ENCODE measurements at places on chromosomes 16 and 17.

GRCh38 chr17:43021741-43022512 lies at the start of gene VAT1:
Gene VAT1 (minus strand): TSS chr17:43022385. CDS start chr17:43022322, 63 bp downstream.
- DNase-seq = peak; percentile 70

GRCh38 chr17:6969323-6969726 lies 26.5 kb upstream of the ALOX12 start:
- DNase-seq = no peak

DNA sequence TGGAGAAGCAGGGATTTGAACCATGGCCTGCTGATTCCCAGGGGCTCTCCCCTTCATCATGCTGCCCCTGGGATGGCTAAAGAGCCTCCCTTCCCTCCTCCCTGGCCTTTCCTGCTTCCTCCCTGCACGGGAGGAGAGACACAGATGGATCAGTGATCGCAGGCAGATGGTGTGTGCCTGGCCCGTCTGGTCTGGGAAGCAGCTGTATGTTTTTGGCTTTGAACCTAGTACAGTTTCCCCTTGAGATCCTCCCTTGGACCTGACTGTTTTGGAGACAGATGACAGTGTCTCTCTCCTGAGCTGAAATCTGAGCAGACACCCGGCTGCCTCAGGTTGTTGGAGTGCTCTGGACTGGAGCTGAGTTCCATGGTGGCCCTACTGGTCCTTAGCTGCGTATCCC lies 29.0 kb upstream of the ATP2C2 start:
- DNase-seq = no peak

DNA sequence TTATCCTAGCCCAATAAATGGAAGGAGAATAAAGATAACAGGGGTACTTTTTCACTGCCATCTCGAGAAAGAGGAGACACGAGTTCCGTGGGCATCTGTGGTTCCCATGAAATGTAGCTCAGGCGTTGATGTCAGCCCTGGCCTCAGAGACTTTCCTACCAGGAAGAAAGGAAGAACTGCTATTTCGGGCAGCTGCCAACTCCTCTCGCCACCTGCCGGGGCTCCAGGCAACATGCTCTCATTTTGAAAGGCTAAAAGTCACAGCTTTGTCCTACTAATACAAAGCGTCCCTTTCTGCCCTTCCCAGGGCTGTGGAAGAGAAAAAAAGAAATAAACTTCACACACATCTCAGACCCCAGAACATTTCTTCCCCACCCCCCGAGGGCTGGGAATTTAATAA lies 65.8 kb downstream of the DHRS7C start:
- DNase-seq = no peak

GRCh38 chr16:56306690-56307533 lies 115.6 kb downstream of the GNAO1 start:
- DNase-seq = no peak

DNA sequence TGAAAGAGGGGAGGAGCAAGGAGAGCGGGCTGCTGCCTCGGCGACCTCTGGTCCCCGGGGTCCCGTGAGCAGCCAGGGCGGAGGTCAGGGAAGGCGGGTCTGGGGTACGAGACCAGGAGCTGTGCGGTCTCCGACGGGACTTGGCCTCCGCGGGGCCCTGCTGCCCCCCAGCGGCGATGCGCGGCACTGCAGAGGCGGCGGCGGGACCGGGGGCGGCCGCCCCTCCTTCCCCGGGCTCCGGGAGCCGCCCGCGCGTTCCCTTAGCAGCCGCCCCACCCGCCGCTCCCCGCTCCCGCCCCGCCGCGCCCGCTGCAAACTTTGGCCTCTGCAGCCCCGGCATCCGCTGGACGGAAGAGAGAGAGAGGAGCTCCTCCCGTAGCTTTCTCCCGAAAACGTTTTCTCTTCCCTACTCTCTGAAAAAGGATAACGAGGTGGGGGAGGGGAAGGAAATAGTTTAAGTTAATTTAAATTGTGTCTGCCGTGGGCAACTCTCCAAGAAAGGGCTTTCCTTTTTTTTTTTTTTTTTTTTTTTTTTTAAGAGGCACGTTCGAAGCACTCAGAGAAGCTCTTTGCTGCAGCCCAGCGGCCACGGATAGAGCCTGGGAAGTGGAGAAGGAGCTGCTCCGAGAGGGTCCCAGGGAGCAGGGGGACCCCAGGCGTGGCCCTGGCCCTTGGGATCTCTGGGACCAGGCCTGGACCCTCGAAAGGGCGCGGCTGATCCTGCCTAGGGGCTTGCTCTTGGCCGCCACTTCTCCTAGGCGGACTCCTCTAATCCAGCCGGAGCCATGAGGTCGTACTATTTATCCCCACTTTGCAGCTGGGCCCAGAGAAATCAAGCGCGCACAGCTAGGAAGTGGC lies 43.2 kb downstream of the C16orf82 start:
- DNase-seq = peak; percentile 61

GRCh38 chr16:83676086-83676485 lies 131.7 kb upstream of the HSBP1 start:
- no peak for DNase-seq

DNA sequence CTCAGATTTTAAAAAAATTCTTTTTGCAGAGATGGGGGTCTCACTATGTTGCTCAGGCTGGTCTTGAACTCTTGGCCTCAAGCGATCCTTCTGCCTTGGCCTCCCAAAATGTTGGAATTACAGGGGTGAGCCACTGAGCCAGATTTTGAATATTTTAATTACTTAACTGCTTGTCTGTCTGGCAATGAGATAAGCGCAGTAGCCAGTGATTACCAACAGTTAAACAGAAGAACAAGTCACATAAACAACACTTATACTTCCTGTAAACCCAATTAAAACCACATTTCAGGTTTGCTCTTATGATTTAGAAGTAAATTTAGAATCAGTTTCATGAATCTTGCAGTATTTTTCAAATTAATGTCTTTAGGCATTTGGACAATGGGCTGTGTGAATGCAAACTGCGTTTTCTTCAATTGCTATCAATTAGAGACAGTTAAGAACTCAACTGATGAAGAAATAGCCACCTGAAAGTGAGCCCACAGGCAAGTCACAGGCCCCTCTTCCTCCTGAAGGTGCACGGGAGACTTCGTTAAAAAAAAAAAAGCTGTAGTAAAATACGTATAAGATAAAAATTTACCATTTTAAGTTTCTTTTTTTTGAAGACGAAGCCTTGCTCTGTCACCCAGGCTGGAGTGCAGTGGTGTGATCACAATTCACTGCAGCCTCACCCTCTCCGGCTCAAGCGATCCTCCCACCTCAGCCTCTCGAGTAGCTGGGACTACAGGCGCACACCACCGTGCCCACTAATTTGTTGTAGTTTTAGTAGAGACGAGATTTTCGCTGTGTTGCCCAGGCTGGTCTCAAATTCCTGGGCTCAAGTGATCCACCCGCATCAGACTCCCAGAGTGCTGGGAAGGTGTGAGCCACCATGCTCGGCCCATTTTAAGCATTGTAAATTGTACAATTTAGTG lies 73.0 kb downstream of the PITPNC1 start:
- no peak for DNase-seq

DNA sequence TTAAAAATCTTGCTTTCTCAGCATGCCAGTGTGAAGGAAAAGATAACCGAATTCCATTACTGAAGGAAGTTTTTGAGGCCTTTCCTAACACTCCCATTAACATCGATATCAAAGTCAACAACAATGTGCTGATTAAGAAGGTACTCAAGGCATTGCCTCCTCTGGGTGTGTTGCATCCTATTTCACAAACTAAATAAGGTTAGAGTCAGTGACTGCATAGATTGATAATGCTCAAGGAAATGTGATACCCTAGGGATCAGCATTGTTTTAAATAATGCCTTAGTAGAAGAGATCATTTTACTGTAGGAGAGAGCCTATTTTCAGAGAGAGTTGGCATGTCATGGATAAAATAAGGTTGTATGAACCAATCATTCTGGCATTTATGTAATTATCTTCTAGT lies 36.8 kb downstream of the GDPD1 start:
- DNase-seq = no peak

GRCh38 chr16:70769131-70769530 lies 31.8 kb downstream of the VAC14 start:
- DNase-seq = no peak

GRCh38 chr16:89375686-89376085 lies 114.7 kb downstream of the ANKRD11 start:
- no peak for DNase-seq

GRCh38 chr16:23957287-23957686 lies 121.5 kb downstream of the PRKCB start:
- DNase-seq = no peak

- DNase-seq = no peak
Measured at GRCh38 chr16:57959121-57959520, 11.8 kb downstream of the CNGB1 start.

GRCh38 chr16:56125922-56126321 lies 65.4 kb upstream of the GNAO1 start:
- DNase-seq = no peak

- DNase-seq = no peak
Measured at GRCh38 chr17:79829004-79829403, 10.2 kb downstream of the CBX4 start.
